ENCODE measurements at places on chromosomes 6 and 20.

DNA sequence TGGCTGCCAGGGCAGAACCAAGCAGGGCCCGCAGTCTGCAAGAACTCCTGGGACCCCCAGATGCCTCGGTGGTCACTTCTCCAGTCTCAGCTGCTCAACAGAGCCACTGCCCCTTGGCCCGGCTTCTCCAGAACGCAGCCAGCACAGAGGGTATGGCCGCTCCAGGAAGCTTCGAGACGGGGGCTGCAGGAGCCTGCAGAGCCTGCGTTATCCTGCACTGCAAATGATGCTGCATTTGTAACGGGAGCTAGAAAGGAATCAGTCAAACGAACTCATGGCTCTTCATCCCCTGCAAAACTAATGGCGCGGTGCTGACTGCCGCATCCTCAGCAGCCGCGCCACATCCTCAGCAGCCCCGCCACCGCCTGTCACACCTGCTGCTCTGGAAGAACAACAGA is 254.9 kb downstream of the TAF4 start:
- no peak for DNase-seq

DNA sequence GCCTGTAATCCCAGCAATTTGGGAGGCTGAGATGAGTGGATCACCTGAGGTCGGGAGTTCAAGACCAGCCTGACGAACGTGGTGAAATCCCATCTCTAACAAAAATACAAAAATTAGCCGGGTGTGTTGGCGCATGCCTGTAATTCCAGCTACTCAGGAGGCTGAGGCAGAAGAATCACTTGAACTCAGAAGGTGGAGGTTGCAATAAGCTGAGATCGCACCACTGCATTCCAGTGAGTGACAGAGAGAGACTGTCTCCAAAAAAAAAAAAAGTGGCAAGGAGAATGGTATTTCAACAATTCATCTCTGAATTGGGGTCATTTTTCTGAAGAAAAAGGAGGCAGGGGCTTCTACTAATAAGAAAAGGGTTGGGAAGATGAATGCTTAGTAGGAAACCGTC is 111.5 kb upstream of the NHSL1 start:
- no peak for DNase-seq

- DNase-seq: no peak
Measured at GRCh38 chr20:24253321-24253720, 216.1 kb upstream of the SYNDIG1 start.

DNA sequence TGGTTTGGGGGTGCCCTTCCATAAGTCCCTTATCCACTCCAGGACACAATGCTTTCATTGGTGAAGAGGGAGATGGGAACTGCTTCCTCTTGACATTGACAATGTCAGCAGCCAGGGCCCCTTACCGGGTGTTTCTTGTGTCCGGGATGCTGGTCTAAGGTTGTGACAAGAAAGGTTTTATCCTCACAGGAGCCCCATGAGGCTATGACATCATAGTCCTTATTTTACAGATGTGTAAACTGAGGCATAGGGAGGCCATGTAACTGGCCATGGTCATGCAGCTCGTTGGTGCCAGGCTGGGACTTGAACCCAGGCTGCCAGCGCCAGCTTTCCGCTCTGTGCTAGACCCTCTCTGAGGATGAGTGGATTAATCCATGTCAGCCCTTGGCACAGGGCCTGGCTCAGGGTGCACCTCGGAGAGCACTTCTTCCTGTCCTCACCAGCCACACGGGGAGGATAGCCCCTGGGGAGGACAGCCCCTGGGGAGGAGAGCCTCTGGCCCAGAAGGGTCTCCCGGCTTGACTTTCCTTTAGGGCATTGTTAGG is 157.3 kb downstream of the SYCP2 start:
- no peak for DNase-seq

DNA sequence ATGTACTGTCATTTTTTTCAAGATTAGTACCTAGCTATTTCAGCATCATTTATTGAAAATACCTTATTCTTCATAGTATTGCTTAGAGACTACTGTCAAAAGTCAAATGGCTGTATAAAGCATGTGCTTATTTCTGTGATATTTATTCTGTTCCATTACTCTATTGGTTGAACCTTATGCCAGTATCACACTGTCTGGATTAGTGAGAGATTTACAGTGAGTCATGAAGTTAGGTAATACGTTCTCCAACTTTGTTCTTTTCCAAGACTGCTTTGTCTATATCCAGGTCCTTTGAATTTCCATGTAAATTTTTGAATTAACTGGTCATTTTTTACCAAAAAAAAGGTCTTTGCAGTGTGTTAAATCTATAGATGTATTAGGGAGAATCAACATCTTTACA is 18.6 kb upstream of the RNF217 start:
- DNase-seq: no peak

- DNase-seq: no peak
Measured at GRCh38 chr6:170221052-170221752, 69.7 kb downstream of the DLL1 start.

GRCh38 chr6:33908025-33908424 is 104.2 kb upstream of the MLN start:
- DNase-seq: no peak

DNA sequence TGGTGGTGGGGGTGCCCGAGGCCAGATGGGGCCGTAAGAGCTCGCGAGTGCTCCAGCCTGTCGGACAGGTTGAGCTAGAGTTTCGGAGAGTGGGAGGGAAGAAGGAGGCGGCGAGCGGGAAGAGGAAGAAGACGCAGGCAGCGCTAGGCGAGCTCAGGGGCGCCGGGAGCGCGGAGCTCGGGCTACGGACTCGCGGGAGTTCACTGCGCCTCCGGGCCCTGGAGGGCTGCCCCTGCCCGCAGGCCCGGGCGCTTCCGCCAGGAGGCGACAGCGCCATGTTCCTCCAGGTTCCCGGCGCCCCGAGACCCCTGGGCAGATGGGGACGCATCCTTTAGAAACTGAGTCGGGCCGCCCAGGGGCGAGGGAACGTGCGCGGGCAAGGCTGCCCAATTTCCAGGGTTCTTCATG is 984 bp downstream of the TFAP2C start:
- DNase-seq: no peak

GRCh38 chr6:43917878-43918382 is 147.9 kb downstream of the VEGFA start:
- DNase-seq: no peak

- DNase-seq: no peak
Measured at GRCh38 chr20:58056921-58057686, 171.3 kb downstream of the ANKRD60 start.

GRCh38 chr6:21591446-21591845 is 2.1 kb upstream of the SOX4 start:
- DNase-seq: no peak

GRCh38 chr6:135814043-135814442 is 37.5 kb upstream of the PDE7B start:
- DNase-seq: no peak

GRCh38 chr6:10272591-10272990 is 142.3 kb downstream of the TFAP2A start:
- DNase-seq: no peak

DNA sequence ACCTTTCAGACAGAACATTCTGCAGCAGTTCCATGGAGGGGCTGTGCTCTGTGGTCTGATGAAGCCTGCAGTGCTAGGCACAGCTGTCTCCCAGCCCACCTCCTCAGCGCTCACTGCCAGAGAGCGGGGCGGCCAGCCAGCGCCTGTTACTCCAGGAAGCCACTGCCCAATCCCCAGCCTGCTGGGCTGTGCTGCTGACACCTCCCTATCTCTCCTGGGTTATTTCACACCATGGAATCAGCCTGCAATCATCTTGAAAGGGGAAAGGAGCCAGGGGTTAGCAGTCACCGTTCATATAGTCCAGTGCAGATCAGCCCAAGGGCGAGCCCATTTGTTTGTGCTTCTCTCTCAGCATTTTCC is 46.3 kb upstream of the NHSL1 start:
- DNase-seq: no peak

- no peak for DNase-seq
Measured at GRCh38 chr6:135876058-135876457, 24.6 kb downstream of the PDE7B start.

- DNase-seq: no peak
Measured at GRCh38 chr6:16789329-16790038, 28.2 kb upstream of the ATXN1 start.

DNA sequence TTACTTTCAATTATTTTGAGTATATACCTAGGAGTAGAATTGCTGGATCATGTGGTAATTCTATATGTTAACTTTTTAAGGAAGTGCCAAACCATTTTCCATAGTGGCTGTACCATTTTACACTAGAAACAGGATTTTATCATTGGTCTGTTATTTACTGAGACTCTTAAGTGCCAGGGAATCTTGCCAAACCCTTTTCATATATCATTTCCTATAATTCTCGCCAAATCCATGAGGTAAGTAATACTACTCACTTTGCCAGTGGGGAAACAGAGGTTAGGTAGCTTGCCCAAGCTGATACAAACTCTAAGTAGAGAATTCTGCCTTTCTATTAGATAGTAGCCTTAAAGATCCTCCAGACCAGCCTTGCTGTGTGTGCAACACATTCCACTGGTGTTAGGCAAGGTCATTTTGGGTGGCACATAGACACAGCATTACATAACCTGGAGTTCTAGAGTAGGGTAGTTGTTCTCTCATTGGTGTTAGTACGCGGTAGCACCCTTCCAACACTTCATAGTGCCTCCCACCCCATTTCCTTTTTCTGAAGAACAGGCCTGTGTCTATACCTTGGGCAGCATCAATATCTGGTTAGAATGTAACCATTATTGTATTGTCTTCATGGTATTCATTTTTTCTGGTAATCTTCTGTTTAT is 65.5 kb downstream of the ARID1B start:
- DNase-seq: no peak

DNA sequence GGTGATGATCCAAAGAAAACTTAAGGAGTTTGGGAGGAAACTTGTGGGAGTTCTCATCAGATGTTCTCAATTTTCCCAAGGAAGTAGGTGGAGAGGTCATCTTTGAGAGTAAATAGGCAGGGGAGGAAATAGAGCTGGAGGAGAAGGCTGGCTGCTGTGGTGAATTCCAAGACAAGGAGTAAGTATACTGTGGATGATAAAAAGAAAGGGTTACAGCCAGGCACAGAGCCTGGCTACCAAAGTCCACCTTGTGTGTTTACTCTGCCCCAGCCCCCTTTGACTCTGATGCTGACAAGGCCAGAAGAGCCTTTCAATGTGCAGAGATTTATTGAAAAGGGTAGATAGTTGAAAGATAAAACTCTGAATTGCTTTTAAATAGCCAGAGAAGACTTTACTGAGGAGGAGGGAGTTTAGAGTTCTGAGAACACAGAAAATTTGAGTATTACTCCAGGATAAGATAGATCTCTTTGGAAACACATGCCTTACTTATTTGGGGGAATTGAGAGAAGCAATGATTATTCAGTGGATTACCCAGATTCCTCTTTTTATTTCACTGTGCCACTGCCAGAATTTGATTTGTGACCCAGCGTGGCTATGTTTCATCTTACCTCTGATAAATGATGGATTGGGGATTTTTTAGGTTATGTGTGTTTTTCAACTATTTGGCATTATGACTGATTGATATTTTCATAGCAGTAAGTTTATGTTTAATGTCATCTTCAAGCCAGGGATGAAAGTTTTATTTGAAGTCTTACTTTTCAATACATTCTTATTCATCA is 182.6 kb upstream of the JAG1 start:
- no peak for DNase-seq

- no peak for DNase-seq
Measured at GRCh38 chr6:107756660-107757355, 67.3 kb downstream of the SCML4 start.

- DNase-seq: no peak
Measured at GRCh38 chr20:2795451-2795850, 5.0 kb downstream of the CPXM1 start.

GRCh38 chr6:31412506-31412905 is 9.1 kb downstream of the MICA start:
- DNase-seq: no peak

DNA sequence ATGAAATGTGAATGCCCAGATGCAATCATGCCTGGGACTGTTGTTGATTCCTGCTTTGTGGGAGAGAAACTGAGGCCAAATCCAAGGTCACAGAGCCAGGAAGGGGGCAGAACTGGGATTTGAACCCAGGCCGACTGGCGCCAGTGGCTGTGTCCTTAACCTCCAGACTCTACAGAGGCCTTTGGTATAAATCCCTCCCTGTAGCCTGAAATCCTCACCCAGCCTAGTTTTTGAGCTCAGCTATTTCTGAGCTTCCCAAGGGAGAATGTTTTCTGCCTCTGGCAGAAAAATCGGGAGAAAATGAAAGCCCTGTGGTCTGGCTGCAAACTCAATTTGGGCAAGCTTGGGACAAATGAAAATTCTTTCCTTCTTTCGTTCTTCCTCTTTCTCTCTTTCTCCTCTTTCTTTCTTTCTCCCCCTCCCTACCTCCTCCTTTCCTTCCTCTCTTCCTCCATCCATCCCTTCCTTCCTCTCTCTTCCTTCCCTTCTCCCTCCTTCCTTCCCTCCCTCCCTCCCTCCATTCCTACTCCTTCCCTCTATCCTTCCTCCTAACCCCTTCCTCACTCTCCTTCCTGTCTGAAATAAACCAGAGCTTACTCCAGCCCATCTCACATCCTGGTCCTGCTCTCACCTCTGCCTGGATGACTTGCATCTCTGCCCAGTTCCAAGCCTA is 34.9 kb downstream of the SNAI1 start:
- no peak for DNase-seq

DNA sequence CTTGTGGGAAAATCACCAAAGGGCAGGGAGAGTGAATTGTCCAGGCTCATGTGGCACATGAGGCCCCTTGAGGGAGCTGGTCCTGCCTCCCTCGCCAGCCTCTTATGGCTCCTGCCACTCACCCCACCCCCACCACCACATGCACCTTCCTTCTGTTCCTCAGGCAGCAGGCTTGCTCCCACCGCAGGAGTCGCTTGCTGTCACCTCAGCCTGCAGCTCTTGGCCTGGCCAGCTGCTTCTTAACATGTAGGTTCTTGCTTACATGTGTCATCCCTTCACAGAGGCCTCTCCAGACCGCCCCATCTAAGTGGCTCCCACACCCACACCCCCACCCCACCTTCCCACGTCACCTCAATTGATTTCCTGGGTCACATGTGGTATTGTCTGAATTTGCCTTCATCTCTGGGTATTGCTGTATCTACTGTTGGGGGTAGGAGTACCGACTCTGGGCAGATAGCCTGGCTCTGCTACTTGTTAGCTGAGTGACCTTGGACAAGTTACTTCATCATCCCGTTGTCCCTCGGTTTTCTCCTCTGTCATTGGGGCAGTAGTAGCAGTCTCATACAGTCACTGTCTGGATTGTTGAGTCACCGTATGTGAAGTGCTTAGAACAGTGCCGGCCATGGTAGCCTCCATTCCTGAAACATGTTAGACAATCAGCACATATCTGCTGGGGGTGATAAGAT is 41.7 kb downstream of the SLC9A8 start:
- DNase-seq: no peak

GRCh38 chr6:108951351-108951953 is 103.2 kb downstream of the ARMC2 start:
- DNase-seq: no peak
